Germinal center (tissue), 1 donor: ENCODE measurements at places on chromosomes 13 and 19.

- peak; percentile 90 for DNase-seq
Observed at GRCh38 chr19:49664171-49665035, 1.3 kb downstream of the IRF3 start.

GRCh38 chr19:38993271-38993670, 17.7 kb upstream of the FBXO17 start:
- no peak for DNase-seq

GRCh38 chr13:112907286-112907685, 61.7 kb upstream of the MCF2L start:
- no peak for DNase-seq

DNA sequence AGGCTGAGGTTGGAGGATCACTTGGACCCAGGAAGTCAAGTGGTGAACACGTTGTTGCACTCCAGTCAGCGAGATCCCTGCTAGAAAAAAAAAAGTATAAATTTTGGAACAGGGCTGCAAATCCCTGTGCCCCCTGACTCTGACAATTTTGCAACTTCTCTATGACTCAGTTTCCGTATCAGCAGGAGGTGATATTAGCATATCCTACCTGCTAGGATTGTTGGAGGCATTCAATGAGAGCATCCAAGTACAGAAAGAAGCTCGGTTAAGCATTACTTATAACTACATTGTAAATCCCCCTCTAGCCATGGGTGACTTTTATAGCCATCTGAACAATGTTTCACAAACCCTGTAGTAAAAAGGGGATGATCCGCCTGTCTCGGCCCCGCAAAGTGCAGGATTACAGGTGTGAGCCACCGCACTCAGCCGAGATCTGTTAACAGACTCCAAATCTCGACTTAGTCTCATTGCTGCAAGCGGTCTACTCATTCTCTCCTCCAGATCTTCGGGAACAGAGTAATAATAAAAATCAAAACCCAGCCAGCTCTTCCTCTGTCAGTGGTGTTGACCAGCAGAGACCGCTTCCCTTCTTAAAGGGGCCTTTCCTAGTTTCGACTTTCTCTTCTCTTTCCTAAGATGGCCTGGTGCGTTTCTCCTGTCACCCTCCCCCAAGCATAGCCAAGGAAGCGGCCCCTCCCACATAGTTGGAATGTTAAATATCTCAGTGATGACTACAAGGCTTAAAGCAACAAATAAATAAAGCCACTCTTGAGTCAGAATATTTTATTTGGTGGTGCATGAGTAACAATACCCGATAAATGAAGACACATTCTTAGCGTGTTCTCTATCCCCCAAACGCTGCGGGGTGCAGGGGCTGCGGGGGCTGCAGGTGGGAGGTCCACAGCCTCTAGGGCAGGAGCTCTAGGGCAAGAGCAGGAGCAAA, 10.3 kb upstream of the BICRA start:
- no peak for DNase-seq
